Urinary bladder (tissue), 4 donors: ENCODE measurements at places on chromosomes 7 and 10. TPM values are rescaled to one million over a fixed set of nuclear protein-coding genes. Genes with fewer than 3 reads are reported as not detected.

DNA sequence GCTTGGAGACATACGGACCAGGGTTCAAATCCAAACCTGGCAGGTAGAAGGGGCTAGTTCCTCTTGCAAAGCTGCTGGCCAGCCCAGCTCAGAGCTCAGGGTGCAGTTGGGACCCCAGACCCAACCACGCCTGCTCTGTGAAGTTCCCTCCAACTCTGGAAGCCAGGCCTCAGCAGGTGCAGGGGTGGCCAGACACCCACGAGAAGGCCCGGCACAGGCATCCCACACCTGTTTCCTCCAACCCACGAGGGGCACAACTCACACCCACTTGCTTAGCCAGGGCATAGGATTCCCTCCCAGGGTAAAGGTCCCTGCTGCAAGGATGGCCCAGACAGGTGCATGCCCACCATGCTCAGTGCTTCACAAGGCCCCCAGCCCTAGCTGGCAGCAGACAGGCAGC lies 262.4 kb downstream of the GRID1 start:
- no peak for DNase-seq

- DNase-seq: no peak
Measured at GRCh38 chr10:35126062-35126529, 550 bp upstream of the CREM start.

DNA sequence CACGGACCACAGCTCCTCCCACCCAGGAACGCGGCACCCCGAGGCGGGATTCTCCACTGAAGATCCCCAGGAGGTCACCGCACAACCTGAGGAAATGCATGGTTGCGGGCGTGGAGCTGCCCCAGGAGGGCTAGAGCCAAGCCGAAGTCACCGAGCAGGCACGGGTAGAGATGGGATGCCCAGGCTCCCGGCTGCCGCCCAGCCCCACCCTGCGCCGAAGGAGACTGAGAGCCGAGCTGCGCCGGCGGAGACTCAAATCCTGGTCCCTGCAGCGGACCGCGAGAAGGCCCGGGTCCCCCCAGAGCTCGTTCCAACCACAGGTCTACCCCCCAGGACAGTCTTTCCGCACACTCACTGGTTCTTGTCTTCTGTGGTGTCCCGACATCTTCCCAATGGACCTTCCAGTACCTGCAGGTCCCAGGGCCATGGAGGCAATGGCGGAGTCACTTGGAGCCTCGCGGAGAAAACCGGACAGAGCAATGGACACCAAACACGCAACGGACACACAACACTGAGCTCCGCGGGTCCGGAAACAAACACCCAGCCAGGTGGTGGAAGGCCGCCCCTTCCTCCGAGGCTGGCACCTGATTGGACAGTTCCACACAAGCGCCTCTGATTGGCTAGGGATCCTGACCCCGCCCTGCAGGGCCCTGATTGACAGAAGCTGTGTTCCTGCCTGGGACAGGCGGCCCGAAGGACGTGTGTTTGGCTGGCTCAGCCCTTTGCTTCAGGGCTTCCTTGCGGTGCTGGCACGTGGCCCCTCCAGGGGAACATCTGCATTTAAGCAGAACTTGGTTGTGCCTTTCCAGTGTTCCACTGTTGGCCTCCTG lies 331.9 kb upstream of the NUPR2 start:
- DNase-seq: no peak

- no peak for DNase-seq
Measured at GRCh38 chr10:3801558-3802192, 16.7 kb upstream of the KLF6 start.

DNA sequence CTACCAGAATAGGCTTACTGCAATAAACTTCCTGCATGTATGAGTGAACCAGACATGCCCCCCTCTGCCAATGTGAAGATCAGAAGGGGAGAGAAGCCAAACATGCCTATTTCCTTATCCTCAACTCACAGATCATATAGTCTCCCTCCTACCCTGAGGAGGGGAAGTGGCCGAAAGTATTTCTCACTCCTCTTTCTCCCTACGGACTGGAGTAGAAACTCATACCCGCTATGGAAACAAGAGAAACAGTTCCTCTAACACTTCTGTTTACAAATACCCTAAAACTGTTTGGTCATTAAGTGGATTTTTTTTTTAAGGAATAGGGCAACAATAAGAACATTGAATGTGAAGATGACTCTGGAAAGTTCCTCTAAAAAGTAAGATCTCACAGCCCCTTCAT lies 31.4 kb downstream of the CCNJ start:
- no peak for DNase-seq

DNA sequence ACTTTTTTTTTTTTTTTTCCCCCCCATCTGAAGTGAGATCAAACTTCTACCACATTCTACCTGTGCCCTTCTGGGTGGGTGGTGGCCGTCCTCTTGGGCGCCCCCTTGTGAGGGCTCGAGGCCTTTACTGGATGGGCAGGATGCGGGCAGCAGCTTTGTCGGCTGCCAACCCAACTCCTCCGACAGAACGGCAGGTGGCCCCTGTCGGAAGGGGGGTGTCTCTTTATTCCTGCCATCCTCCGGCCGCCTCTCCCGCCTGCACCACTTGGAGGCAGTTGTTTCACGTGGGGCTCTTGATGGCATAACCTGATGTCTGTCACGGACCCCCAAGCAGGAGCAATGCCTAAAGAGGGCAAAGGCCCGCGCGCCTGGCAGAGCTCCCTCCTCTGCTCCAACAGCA lies 31.0 kb downstream of the AMZ1 start:
- DNase-seq: no peak

DNA sequence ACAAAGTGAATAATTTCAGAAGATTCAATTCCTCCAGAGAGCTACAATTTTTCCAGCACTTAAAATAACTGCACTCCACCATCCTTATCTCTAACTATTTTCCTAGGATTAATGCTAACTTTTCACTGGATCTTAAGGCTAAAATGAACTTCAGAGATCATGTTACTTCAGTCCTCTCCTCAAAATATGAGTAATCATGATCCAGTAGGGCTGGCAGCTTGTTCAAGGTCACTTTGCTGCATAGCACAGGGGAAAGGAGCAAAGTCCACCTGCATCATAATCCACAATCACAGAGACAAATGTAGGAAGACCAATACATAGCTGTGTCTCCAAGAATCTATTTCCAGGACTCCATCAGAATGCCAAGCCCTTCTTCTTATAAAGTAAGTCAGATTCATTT lies 150.3 kb downstream of the LRRTM3 start:
- DNase-seq: no peak

DNA sequence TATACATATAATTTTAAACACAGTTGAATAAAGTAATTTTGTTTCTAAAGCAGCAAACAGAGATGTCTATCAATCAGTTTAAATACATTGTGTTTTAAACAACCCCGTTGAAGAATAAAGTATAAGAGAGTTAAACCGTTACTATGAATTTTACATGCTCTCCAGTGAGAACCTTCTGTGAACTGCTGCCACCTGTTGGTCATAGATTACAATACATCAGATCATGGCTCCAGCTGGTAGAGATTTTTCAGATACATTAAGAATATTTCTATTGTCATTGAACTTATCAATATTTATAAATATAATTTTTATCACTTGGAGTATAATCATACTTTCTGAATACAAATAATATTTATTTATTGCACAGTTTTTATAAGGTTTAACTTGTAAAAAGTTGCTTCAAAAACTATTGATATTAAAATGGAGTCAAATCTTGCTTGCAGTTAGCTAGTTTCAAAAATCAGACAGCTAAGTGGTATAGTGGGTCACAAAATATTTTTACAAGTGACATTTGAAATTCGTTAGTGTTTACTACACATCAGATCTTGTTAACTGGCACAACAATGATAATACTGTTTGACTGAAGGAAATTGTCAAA lies 561.2 kb upstream of the PHF14 start:
- DNase-seq: peak; percentile 23

- no peak for DNase-seq
Measured at GRCh38 chr10:70462349-70462984, 16.1 kb upstream of the PALD1 start.

DNA sequence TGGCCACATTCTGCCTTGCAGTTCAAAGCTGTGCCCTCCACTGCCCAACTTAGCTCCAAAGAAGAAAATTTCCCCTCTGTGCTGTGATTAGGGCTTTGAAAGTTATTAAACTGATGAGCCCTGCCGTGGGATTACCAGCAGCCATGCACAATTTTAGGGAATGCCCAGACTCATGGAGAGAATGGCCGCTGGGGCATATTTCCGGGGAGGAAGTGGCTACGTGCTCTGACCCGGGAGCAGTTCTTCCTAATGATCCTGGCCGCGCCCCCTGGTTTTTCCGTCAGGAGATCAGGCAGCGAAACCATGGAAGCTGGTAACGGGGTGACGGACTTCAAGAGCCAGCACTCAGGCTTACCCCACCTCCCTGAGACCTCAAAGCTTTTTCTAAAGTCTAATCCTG lies 365.5 kb upstream of the PFKP start:
- no peak for DNase-seq

- DNase-seq: no peak
Measured at GRCh38 chr10:70765794-70766594, 19.2 kb downstream of the TBATA start.

GRCh38 chr7:106644999-106645398 lies 16.0 kb downstream of the CCDC71L start:
- no peak for DNase-seq

Gene TMEM225B
- polyA plus RNA-seq: 1.1 TPM

Gene PNLIPRP3
- polyA plus RNA-seq: 0.27 TPM

Gene KCTD7
- 19.1 TPM for polyA plus RNA-seq

Gene FAM25C
- polyA plus RNA-seq: not detected

Gene UTF1
- not detected for polyA plus RNA-seq

Gene NME8
- polyA plus RNA-seq: not detected

Gene PGAM2
- 0.71 TPM for polyA plus RNA-seq

Gene CTAGE15
- polyA plus RNA-seq: 0.08 TPM

Gene ACSM6
- 0.42 TPM for polyA plus RNA-seq

Gene SPDYE11
- polyA plus RNA-seq: not detected

Gene ERV3-1
- polyA plus RNA-seq: 6.2 TPM

Gene EPDR1
- polyA plus RNA-seq: 9.8 TPM

Gene FOXI2
- polyA plus RNA-seq: 0.58 TPM

Gene C10orf143
- polyA plus RNA-seq: 7.7 TPM
